DMS153 (cell line): ENCODE measurements at places on chromosomes 7 and 10.

- no peak for DNase-seq
Observed at GRCh38 chr7:111210996-111211395, 120.1 kb downstream of the LRRN3 start.

DNA sequence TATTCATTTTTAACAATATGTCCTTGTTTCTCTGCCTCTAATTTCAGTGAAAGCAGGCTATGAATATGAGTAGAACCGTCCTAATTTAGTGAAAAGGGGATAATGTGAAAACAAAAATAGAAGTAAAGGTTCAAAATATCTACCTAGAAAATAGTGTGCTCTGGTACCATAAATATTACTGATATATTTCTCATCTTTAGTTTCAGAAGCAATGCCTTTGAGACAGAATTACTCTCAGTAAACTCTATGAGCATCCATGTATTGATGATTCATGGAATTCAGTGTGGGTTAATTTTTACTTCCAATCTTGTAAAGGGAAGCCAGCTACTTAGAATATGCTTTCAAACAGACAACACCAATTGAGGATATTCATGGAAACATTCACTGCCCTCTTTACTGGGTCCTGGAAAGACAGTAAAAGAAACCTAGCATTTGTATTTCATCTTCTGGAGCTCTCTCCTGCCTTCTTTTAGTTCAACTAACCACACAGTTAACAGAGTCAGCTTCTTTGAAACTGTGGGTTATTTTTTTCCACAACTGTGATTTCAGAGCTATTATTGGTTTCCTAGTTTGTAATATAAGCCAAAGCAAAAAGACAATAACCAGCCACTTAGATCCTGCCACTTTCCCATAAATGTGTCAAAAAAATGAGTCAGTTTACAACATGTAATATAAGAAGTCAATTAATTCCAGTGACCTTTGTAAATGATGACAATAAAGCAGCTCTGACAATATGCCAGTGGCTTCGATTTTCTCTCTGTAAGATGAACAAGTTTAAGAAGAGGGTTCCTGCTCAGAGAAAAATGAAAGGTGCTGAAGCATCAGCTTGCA lies 1.7 kb downstream of the LRRN3 start:
- DNase-seq = peak; percentile 17

DNA sequence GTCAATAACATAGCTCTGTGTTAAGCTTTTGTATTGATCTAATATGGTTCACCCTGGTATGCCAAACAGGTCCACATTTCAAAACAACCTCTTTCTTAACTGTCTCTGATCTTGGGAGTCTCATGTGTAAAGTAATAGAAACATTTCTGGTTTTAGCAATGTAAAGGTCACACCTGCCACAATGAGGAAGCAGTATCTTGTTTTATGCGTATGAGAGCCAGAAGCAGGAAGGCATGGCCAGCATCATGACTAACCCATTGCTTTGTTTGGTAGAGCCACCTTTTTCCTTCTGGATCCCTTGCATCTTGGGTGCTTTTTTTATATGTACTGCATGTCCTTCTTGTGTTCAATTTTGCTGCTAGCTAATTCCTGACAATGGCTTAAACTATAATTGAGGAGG lies 411.3 kb upstream of the SEMA3C start:
- no peak for DNase-seq

DNA sequence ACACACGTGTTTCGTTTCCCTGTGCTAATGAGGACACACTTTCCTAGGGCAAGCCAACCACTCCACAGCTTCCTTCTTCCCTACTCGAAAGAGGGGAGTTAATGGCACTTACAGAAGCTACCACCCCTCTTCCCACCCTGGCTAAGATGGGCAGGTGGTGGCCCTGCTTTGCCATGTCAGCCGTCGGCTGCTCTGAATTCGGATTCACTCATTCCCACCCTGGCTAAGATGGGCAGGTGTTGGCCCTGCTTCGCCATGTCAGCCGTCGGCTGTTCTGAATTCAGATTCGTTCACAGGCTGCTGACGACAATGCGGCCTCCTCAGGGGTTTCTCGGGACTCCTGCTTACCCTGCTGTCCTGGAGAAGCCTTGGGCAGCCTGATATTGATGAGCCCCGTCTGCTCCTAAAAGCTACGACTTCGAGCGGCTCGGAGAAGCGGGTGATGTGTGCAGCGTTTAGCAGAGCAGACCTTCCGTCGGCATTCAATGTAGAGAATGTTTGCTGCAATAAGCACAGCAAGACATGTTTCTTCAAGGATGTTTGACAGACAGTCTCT lies 56.2 kb upstream of the PPP2R2D start:
- no peak for DNase-seq

DNA sequence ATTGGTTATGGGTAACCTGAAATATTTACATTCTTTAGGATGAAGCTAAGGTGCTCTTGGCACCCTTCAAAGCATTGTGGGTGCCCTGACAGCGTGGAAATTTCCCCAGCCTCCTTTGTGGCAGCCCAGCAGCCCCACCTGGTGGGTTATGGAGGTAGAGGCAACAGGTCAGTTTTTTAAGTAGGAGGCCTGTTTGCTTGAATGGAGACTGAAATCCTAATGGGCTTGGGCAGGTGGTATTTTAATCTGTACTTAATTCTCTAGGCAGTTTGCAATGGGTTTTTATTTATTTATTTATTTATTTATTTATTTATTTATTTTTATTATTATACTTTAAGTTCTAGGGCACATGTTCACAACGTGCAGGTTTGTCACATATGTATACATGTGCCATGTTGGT lies 139.4 kb downstream of the EPC1 start:
- DNase-seq = peak; percentile 0

DNA sequence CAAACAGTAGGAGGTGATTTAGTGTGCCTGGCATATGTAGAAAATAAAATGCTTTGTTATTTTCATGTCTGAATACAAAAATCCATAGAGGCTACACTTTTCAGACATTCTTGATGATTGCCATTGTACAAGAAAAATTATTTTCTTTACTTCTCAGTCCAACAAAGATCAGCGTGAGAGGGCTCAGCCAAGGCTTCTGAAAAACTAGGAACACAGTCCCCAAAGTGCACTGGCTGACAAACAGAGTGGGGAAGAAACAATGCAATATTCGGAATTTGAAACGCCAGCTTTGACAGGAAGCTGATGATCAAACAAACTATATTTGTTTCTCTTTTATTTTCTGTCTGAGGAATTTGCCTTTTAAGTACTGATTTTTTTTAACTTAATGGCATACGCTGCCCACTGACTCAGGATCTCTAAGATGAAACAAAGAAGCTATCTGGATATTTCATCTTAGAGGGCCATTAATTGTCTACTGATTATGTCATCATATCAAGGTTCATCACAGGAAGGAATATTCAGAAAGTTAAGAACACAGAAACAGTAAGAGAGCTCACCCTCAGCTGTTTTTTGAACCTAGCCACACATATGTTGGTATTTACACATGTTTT lies 197.0 kb upstream of the INHBA start:
- no peak for DNase-seq

DNA sequence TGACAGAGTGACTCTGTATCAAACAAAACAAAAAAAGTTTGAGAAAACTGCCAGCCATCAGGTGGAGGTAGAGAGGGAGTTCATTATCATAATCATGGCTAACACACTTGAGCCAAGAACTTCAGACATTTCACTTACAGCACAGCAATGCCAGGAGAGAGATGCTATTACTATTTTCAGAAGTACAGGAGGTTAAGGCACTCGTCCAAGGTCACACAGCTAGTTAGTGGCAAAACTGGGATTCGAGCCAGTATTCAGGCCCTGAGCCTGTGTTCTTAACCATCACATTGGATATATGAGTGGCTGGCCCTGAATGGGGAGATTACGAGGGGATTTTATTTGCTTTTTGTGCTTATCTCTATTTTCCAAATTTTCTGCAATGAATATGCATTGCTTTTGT lies 24.8 kb upstream of the UNC5B start:
- no peak for DNase-seq
